ENCODE measurements at places on chromosomes 12 and 14.

DNA sequence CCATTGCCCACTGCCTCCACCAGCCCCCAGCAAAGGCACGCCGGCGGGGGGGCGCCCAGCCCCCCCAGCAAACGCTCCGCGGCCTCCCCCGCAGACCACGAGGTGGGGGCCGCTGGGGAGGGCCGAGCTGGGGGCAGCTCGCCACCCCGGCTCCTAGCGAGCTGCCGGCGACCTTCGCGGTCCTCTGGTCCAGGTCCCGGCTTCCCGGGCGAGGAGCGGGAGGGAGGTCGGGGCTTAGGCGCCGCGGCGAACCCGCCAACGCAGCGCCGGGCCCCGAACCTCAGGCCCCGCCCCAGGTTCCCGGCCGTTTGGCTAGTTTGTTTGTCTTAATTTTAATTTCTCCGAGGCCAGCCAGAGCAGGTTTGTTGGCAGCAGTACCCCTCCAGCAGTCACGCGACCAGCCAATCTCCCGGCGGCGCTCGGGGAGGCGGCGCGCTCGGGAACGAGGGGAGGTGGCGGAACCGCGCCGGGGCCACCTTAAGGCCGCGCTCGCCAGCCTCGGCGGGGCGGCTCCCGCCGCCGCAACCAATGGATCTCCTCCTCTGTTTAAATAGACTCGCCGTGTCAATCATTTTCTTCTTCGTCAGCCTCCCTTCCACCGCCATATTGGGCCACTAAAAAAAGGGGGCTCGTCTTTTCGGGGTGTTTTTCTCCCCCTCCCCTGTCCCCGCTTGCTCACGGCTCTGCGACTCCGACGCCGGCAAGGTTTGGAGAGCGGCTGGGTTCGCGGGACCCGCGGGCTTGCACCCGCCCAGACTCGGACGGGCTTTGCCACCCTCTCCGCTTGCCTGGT, at the start of gene CDKN1B:
CDKN1B (plus strand) TSS at position 576 of the 793 bp plus-strand sequence. CDS start 472 bp downstream, outside the sequence.
- DNase-seq = peak; percentile 92

DNA sequence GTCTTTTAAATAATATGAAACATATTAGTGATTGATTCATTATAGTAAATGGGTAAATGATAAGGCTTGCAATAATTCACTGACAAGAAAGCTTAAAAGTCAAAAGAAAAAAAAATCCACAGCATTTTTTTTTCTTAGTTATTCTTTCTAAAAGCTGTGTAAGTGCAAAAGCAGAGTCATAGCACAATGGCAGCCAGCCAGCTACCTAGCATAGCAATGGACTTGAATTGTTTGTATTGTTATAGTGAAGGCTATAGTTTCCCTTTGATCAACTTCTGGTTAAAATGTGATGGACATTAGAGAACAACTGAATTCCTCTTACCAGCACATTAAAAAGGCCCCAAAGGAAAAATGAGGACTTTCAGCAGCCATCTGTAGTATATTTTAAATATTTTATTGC, 232.1 kb downstream of the NAV3 start:
- no peak for DNase-seq

DNA sequence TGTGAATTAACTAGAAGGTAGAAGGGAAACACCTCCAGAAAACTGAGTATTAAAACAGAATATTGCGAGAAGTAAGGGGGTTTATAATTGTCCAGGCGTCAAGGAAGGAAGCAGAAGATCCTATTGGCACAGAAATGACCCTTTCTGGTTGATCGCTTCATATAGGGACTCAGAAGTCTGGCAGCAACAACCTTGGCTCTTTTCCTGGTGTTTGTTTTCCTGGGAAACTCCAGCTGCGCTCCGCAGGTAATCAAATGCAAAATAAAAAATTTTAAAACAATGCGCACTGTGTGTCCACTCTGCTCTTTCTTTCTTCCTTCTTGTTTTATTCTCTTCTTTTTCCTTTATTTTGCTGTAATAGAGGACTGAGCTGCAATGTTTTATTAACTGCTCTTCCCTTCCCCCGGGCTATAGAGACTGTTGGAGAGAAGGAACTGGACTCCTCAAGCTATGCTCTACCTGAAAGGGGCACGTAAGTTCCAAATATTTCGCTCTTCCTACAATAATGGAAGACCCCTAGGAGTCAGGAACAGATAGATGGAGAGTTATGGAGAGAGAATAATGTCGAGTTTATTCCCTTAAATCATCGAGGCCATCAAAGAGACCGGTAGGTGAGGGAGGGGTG, 737 bp downstream of the SPX start:
- peak; percentile 9 for DNase-seq

DNA sequence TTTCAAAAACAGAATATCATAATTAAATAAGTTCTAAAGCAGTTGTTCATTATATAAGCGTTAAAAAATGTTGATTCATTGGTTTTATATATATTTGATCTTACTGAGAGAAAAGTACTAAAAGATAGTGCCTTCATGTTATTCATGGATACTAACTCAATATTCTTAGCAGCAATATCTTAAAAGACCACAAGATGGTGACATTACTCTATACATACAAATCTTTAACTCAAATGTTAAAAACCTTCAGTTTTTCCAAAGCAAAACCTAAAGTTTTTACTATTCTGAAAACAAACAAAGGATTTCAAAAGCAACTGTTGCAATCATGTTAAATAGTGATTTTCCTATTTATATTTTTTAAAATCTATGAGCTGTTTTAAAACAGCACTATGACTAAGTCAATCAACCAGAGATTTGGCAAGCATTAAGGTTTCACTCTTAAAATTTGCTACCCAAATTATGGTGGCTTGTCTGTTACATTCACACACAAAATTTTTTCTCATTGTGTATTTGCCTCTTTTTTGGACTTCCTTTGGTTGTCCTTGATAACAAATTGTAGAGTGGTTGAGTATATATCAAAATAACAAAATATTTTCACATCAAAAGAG, 50.1 kb upstream of the RERGL start:
- no peak for DNase-seq

GRCh38 chr12:18754124-18754707, 16.3 kb downstream of the CAPZA3 start:
- DNase-seq = no peak

- DNase-seq = no peak
Observed at GRCh38 chr14:68261092-68261842, 441.7 kb downstream of the RAD51B start.

GRCh38 chr12:68271346-68271745, 17.9 kb upstream of the IL22 start:
- no peak for DNase-seq

DNA sequence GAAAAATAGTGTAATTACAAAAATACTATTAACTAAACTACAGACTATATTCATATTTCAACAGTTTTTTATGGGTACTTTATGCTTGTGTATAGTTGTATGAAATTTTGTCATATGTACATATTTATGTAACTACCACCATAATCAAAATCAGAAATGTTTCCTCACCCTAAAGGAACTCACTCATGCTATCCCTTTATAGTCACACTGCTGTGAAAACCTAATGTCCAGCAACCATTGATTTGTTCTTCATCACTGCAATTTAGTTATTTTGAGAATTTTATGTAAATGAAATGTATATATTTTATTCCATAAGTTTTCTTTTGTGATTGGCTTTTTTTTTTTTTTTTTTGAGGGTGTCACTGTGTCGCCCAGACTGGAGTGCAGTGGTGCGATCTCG, 278.9 kb upstream of the SLC16A7 start:
- DNase-seq = no peak

All from B cell (primary cell).